Activated CD4-positive, alpha-beta T cell treated with anti-CD3 and anti-CD28 coated beads for 4 hours (primary cell): ENCODE measurements at places on chromosomes 11 and 22.

DNA sequence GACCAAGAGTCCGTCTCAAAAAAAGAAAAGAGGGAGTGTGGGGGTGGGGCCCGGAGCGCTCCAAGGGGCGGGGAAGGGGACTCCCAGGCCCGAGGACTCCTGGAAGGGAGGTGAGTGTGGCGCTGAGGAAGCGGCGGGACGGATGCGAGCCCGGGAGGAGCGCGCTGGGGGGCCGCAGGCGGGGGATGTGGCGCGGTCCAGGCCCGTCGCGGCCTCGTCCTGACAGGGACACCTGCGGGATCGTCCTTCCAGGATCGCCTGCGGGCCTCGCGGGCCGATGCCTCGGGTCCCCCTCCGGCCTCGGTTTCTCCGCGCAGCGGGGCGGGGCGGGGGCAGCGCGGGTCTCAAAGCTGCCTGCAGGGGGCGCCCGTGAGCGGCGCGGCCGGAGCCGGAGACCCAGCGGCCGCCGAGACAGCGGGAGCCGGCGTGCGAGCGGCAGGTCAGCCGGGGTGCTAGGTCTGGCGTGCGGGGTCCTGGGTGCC is 3.8 kb upstream of the ADORA2A start:
- DNase-seq, result peak; percentile 58

- no peak for DNase-seq
Observed at GRCh38 chr11:80815752-80816453, 1375.1 kb upstream of the TENM4 start.

DNA sequence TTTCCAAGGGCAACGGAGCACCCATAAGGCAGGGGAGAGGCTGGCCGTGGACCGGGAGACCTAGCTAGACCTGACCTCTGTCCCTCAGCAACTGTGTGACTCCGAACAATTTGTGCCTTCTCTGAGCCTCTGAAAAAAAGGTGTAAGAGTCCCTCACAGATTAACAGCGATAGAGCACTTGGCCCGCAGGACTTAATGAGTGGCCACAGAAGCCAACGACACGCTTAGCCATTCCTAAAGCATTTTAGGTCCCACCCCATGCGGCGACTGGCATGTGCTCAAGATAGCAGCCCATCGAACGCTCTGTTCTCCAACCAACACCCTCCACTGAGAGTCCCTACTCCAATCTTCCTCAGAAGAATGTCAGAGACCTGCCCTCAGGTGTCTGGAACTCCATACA is 1.5 kb downstream of the SULT4A1 start:
- DNase-seq, result no peak

DNA sequence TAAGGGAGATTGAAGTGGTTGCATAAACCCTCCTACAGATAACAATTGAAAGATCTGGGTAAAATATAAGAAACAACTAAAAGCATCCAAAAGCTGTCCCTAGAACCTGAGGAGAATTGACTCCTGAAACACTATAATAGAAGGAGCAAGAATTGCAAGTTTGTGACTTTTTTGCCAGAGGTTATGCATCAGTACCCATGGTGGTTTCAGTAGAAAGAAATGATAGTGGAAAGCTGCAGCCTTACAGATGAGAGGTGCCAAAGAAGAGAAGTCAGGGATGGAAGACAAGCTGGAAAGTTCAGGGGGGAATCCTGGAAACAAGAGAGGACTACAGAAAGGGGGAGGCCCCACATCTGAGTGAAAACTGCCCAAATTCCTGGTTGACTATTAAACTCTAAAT is 80.7 kb downstream of the PACS1 start:
- no peak for DNase-seq

- DNase-seq, result no peak
Observed at GRCh38 chr22:42528591-42529307, 9.2 kb upstream of the RRP7A start.

DNA sequence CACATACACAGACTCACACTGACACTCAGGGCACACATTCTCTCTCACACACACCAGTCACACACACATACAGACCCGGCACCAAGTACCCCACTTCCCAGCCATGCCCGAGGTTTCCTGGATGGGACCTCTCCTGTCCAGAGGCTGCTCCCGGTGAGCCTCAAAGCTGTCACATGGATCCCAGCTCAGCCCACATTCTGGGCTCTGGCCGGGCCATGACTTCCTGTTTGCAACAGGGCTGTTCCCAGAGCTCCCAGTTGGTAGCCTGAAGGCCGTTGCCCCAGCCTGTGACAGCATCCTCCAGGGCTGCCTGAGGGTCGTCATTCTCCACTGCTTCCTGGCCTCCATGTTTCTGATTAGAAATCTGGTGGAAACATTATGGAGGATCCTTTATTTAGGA is 14.6 kb upstream of the CYP2D6 start:
- no peak for DNase-seq

DNA sequence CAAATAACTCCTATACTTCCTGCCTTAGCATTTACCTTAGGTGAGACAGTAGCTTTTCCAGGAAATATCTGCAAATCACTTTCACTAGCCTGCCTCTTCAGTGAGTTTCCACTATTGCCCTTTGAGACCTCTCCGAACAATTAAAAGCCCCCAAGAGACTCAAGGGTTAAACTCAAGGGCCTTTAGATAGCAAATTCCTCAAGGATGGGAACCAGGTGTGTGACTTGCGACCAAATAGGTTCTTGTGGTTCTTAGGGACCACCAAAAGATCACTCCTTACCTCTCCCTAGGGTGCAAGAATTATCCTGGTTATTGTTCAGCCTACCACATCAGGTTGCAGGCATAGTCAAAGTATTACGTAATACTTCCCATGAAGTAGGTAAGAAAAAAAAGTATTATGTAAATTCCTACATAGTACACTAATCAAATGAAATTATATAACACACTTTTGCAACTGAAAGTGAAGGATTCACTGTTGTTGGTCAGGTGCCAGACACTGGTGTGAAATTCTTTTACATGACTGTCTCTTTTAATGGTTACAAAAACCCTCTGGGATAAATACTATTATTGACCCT is 1.4 kb upstream of the RDX start:
- no peak for DNase-seq

DNA sequence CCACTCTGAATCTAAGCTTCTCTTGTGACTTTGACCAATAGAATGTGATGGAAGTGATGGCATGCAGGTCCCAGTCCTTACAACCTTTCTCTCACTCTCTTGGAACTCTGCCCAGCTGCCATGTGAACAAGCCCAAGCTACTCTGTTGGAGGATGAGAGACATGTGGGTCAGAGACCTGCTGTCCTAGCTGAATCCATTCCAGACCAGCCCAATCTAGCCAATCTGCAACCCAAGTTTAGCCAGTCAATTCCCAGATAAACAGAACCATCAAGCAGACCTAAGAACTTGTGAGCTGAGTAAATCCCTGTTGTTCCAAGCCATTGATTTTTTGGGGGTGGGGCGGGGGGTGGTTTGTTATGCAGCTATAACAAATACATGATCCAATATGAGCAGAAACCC is 69.2 kb upstream of the GRK3 start:
- DNase-seq, result no peak

GRCh38 chr11:69276165-69276564 is 17.8 kb upstream of the MYEOV start:
- DNase-seq, result no peak

GRCh38 chr22:21626073-21626734 is 3.6 kb downstream of the YDJC start:
- DNase-seq, result no peak

- DNase-seq, result no peak
Observed at GRCh38 chr11:34178209-34178821, 72.9 kb downstream of the NAT10 start.

DNA sequence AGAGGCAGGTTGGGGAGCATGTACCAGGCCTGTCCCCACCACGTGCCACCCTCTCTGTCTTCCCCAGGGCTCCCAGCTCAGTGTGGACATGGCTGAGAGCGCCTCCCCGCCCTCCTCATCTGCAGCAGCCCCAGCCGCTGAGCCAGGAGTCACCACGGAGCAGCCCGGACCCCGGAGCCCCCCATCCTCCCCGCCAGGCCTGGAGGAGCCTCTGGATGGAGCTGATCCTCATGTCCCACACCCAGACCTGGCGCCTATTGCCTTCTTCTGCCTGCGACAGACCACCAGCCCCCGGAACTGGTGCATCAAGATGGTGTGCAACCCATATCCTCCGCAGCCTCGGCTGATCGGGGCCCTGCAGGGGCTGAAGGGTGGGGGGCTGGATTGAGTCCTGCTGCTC is at the start of gene CACNA1I:
Gene CACNA1I (plus strand): TSS at position 89 of the 400 bp plus-strand sequence. CDS start 0 bp downstream, at position 89.
- no peak for DNase-seq

- no peak for DNase-seq
Observed at GRCh38 chr11:4467811-4468606, 14.4 kb upstream of the OR52K1 start.

- no peak for DNase-seq
Observed at GRCh38 chr11:12809864-12810567, 135.8 kb downstream of the TEAD1 start.

DNA sequence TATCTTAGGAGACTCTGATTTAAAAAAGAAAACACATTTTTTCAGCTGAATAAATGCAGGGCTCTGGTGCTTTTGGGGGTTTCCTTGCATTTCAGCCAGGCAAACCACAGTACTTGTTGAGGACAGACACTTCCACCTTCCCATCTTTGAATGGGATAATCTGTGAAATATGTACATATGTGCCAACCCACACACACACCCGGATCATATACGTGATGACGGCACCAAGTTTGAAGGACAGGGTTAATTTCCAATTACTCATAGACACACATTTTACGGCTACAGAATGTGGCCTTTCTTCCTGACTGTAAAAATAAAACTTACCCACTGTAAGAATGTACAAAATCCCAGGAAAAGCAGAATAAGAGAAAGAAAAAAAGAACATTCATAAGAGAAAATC is 104.4 kb downstream of the MPPED2 start:
- no peak for DNase-seq

GRCh38 chr11:75160220-75160757 is 9.4 kb downstream of the SLCO2B1 start:
- no peak for DNase-seq

- DNase-seq, result no peak
Observed at GRCh38 chr22:37273126-37273845, 9.0 kb upstream of the CYTH4 start.

- peak; percentile 32 for DNase-seq
Observed at GRCh38 chr11:17230867-17231851, 23.4 kb upstream of the PIK3C2A start.

GRCh38 chr11:64536396-64536941 is 54.6 kb upstream of the SLC22A12 start:
- DNase-seq, result no peak

- DNase-seq, result no peak
Observed at GRCh38 chr11:66864924-66865697, 8.2 kb downstream of the LRFN4 start.

GRCh38 chr11:1390569-1391164 is 933 bp downstream of the BRSK2 start:
- DNase-seq, result no peak

- no peak for DNase-seq
Observed at GRCh38 chr11:61617515-61617914, 36.6 kb upstream of the SYT7 start.

GRCh38 chr11:47467357-47467756 is 18.4 kb upstream of the RAPSN start:
- no peak for DNase-seq

GRCh38 chr11:11821899-11822298 is 19.9 kb upstream of the USP47 start:
- DNase-seq, result no peak

DNA sequence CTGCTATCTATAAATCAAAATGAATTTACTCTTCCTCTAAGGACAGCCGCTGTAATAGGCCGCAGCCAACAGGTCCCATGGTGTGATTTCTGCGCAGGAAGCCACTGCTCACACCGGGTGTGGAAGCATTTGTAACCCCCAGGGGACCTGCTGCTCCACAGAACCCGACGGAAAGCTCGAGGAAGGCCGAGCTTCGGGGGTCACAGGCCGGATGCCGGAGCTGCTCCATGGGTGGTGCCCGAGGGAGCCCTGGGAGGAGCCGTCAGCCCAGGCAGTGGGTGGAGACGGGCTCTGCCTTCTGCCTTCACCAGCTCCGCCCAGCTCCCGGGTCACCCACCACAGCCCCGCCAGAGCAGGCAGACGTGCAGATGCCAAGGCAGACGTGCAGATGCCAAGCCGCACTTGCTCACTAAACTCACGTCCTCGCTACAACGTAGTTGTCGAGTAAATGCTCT is 63.5 kb downstream of the BRD1 start:
- no peak for DNase-seq

DNA sequence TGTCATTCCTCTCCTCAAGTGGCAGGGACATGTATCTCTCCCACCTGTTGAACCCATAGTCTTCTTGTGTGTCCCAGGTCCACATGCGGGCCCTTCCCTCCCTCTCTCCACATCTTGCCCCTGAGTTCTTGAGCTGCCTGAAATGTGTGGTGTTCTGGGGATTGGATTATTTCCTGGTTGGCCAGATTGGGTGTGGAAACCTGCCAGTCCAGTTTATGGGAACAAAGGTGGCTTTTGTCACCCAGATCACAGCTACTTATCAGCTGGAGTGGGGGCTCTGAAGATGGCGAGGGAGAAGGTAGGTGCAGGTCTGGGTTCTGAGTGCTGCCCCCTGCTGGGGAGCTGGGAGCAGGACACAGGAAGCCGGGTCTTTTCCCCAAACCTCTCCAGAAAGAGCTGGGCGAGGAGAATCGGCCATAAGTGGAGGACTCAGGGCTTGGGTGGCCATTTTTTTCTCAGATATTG is 14.2 kb downstream of the DTX4 start:
- peak; percentile 52 for DNase-seq

GRCh38 chr22:43188829-43189545 is 2.1 kb upstream of the TTLL12 start:
- no peak for DNase-seq

- DNase-seq, result no peak
Observed at GRCh38 chr11:57348636-57349313, 10.6 kb downstream of the P2RX3 start.

GRCh38 chr11:45079075-45079444 is 67.4 kb upstream of the PRDM11 start:
- DNase-seq, result no peak

DNA sequence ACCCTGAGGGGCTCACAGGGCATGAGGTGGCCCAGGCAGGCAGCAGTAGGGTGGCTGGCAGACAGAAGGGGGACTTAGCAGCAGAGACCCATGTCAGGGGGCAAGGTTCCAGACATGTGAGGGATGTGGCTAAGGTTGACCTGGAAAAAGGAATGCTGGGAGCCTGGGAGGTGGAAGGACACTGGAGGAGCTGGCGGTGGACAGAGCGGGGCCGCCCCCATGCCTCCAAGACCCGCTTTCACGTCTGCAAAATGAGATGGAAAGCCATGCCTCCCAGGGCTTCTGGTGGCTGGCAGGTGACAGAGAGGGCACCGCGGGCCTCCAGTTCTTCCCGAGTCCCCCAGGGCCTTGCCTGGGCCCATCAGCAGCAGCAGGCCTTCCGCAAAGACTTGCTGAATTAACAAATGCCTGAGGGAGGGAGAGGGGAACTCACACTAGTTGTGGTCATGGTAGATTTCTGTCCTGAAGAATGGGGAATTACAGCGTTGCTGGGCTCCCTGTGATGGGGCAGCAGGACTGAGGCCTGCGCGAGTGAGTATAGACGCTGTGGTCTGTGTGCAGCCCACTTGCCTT is 23.1 kb upstream of the SOX10 start:
- no peak for DNase-seq
